ENCODE measurements at places on chromosomes 11 and 22.

- DNase-seq = peak; percentile 76
These were observed 55.3 kb upstream of the FBXO3 start for GRCh38 chr11:33829430-33830141.

DNA sequence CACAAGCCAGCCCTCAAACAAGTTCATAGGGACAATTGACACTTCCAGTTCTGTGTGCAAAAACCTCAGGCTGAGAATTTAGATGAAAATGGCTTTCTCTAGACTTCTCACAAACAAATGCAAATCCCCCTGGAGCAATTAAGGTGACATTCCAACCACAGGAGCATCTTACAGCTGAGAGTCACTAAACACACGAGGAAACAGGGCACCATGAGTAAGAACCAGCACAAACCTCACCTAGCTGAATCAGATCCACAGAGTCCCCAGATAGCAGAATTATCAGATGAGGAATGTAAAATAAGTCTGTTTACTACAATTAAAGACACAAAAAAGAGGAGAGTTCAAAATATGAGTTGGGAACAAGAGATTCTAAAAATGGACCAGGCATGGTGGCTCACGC lies 51.5 kb downstream of the RTL6 start:
- no peak for DNase-seq

DNA sequence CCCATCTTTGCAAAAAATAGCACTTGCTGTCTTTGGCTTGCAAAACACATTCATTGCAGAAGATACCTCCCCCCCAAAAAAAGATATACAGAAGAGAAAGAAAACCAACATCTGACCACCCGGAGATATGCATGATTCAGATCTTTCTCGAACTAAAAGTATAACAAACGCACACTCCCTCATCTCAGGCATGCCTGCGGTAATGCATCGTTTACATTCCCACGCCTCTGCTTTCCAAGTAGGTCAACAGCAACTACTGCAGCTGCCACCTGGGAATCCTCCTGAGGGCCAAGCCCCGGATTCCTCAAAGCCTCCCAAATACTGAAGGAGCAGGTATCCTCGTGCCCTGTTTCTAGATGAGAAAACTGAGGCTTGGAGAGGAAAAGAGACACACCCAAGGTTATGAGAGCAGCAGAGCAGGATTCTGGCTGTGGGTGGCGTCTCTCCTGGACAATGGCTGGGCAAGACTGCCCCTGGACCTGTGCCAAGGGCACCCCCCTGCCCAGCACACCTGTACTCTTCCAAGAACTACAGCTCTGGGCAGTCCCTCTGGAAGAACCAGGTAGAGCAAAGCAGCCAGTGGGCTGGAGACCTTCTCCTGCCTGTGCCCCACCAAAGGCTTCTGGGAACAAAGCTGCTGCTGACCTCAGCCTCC lies 38.1 kb downstream of the NUP50 start:
- DNase-seq = no peak

GRCh38 chr11:24457985-24458384 lies 38.9 kb upstream of the LUZP2 start:
- DNase-seq = no peak

DNA sequence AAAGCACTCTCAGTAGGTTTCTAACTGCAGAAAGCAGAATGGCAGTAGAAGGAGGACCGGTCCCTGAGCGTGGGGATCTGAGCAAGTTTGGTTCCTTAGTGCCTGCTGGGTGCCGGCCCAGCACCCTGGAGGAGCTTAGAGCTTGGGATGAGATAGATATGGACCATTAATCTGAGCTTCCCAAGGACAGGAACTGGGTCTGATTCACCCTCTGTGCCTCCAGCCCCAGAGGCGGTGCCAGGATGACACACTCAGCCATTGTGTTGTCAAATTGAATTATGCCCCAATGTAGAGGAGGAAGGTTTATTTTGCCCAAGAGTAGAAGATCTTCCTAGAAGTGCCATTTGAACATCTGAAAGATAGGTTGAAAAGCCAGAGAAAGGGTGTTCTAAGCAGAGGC lies 4.3 kb downstream of the ZC3H7B start:
- DNase-seq = peak; percentile 16

- DNase-seq = no peak
These were observed 8.8 kb downstream of the H19 start for GRCh38 chr11:1988667-1989317.

- peak; percentile 31 for DNase-seq
These were observed 89.0 kb downstream of the ISX start for GRCh38 chr22:35154937-35155387.

DNA sequence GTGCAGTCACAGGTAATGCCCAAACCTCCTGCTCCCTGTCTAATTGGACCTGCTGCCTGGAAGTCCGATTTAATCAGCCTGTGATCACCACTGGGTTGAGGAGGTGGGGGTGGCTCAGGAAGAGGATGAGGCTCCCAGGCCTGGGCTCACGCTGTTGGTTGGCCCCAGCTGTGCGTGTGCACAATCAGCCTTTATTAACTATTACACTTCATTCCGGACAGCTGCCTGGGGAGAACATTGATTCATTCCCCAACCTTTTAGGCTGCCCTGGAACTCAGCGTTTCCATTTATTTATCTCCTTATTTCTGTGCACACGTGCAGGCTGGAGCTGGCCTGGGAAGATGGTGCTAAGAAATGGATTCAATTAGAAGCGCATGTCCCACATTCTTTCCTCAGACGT lies 123.4 kb downstream of the DSCAML1 start:
- no peak for DNase-seq

GRCh38 chr22:19579115-19579811 lies 55.1 kb upstream of the CLDN5 start:
- no peak for DNase-seq

- DNase-seq = no peak
These were observed 9.6 kb downstream of the BTG4 start for GRCh38 chr11:111502611-111503010.

GRCh38 chr22:49345896-49346295 lies 481.8 kb downstream of the BRD1 start:
- no peak for DNase-seq

DNA sequence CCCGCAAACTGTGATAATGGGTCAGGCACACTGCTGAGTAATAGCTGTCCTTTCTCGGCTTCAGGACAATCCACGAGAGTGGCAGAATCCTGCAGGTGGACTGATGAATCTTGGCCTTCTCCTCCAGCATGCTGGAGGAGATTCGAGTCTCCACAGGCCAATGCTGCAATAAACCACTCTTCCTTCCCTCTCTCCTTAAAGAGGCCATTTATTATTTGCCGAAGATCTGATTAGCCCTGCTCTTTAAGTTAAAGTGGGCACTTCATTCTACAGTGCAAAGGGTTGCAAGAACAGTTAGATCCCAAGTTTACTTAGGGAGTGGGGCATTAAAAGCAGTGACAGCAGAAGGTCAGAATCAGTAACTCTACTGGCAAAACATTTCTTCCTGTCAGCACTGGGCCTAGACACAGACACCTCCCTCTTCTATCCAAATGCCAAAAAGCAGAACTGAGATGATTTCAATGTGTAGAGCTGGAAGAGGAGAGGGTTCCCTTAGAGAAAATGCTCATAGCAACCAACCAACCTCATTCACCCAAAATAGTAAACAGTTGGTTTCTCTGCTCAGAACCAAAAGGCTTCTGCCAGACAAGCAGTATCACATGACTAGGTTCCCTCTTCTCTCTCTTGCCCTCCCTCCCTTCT lies 121.7 kb downstream of the SGSM3 start:
- peak; percentile 97 for DNase-seq

GRCh38 chr22:40703736-40704135 lies 24.5 kb downstream of the MCHR1 start:
- no peak for DNase-seq

DNA sequence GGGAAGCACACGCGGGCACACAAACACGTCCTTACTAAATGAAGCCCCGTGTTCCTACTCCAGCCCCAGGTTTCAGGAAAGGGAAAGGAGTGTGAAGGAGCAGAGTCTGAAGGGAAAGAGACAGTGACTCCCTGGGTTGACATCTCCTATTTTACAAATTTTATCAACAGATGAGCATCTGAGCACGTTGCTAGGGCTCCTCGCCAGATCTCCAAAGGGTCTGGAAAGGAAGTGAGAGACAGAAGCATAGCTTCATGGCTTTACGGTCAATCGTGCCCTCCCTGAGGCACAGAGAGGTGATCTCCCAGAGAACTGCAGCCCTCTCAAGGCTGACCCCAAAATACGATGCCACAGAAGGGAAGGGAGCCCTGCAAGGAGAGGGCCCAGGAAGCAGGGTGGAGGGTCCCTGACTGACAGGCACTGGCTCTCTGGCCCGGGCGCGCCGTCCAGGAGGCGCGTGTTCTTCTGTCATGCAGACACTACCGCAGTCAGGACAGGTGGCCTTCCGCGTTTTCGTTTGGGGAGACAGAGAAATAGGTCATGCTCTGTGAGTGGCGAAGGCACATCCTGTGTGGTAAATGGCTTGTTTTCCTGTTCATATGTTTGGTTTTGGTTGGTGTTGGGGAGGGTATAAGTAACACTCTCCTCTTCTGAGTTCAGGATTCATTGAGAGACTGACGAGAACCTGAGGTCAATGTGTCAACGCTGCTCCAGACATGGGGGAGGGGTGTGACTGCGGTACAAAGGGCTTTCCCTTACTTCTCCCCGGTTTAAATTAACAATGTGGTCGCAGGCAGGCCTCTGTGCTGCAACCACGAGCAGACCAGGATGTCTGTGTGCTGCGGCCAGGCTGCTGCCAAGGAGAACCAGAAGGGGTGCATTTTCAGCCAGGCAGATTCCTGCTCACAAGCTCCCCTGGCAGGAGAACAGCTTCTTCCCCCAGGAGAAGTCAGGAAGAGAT lies 813.3 kb downstream of the OPCML start:
- DNase-seq = no peak

- no peak for DNase-seq
These were observed 320.5 kb downstream of the AASDHPPT start for GRCh38 chr11:106397787-106398501.

DNA sequence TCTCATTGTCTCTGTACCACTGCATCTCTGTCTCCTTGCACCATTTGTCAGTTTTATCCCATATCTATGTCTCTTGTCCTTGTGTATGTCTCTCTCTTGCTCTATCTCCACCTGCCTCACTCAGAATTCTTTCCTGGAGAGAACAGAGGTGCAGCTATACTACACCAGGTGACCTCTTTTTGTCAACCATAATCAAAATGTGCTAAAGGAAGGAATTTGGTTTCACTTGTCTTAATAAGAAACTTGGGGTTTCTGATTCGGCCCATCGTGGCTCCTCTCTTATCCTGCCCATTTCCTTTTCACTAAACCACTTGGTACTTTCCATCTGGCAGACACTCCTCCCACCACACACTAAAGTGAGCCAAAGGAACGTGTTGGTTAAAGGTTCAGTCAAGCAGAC lies 2.0 kb upstream of the C11orf42 start:
- DNase-seq = no peak

DNA sequence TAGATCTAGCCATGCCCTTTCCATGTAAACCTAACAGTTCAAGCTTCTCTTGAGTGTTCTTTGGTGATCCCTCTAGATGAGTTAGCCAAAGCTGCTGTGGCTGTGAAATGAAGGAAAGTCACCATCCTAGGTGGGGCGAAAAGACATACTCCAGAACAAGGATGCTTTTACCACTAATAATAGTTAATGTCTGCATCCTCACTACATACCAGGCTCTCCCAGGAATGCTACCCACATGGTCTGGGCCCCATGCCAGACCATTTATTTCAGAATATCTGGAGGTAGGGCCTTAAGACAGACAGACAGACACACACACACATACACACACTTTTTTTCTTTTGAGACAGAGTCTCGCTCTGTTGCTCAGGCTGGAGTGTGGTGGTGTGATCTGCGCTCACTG lies 14.7 kb downstream of the ABTB2 start:
- no peak for DNase-seq

- DNase-seq = no peak
These were observed 18.0 kb upstream of the ARHGAP32 start for GRCh38 chr11:129209891-129210830.

DNA sequence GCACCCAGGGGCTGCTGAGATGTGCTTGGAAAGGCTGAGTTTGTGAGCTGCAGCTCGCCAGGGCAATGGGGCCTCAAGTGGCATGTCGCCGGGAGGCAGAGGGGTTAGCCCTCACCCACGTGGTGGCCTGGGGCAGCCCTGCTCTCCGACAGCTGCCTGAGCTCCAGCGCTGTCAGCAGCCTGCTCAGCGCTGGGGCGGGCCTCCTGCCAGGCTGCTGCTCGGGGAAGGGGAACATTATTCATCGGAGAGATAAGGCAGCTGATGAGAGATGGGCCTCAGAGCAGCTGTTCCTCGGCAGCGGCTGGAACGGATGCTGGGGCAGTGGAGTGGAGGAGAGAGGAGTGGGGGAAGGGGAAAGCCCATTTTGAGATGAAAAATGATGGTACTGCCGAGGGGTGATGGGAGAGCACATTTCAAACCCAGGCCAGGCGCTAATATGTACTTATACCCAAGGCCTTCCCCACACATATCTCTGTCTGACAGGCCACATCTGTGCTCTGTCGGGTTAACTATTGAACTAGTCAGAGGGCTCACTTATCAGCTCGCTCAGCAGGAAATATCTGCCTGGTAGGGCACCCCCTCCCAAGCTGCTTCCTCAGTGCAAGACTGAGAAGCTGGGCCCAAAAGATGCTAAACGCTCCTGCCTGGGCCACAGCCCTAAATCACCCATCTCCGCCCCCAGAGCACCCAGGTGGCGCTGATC lies 79.5 kb downstream of the TIMP3 start:
- no peak for DNase-seq

DNA sequence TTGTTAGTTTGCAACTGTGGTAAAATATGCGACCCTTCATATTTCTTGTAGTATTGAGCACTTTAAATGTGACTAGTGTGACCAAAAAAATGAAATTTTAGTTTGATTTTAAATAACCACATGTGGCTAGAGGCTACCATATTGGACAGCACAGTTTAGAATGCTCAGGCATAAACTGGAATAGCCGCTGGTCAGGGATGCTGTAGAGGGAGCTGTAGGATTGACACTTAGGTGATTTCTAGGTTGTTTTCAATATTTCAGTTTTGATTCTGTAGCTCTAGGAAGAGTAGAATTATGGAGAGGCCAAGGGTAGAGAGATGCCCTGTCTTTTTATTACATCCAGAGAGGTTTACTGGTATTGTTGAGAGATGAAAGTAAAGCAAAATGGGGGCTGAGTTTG lies 10.8 kb upstream of the VSIG10L2 start:
- DNase-seq = no peak

DNA sequence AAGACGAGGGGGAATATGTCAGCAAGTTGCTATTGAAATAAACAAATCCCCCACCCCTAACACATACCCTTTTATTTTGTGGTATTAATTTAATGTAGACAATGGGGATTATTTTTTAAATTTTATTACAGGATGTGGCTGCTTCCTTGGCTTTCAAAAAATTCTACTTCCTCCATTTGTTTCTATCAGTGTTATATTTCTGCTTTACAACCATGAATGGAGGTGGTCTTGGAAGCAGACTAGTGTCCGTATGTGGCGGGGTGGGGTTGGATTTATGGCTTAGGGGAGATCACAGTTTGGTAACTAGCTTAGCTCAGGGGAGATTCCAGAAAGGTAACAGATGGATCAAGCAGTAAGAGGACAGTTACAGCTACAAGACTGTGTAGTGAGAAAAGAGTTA lies 39.3 kb upstream of the PICALM start:
- no peak for DNase-seq

- DNase-seq = peak; percentile 34
These were observed 9.7 kb downstream of the USP2 start for GRCh38 chr11:119371778-119372182.

GRCh38 chr22:46714550-46714949 lies 23.5 kb downstream of the CERK start:
- DNase-seq = no peak

GRCh38 chr11:120303004-120303637 lies 22.0 kb upstream of the TLCD5 start:
- DNase-seq = peak; percentile 87

Data from suppressor macrophage (primary cell).